ENCODE measurements at places on chromosomes 1 and 21.

DNA sequence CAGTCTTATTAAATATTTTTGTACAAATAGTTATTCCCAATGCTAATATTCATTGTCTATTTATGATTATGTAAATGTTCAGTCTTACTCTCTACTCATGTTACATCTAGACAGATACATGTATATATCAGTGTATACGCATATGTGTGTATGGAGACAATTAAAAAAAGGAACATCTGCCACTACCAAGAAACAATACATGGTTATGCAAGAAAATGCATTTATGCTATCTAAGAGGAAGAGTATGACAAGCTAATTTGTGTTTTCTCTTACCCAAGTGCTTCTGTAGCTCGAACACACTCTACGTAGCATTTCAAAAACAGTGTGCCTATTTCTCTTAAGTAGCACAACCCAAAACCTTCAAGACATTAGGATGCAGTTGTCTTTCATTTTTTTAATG lies 6.1 kb upstream of the RLF start:
- DNase-seq = no peak

- no peak for DNase-seq
Measured at GRCh38 chr1:188386666-188387065, 1557.9 kb downstream of the PLA2G4A start.

DNA sequence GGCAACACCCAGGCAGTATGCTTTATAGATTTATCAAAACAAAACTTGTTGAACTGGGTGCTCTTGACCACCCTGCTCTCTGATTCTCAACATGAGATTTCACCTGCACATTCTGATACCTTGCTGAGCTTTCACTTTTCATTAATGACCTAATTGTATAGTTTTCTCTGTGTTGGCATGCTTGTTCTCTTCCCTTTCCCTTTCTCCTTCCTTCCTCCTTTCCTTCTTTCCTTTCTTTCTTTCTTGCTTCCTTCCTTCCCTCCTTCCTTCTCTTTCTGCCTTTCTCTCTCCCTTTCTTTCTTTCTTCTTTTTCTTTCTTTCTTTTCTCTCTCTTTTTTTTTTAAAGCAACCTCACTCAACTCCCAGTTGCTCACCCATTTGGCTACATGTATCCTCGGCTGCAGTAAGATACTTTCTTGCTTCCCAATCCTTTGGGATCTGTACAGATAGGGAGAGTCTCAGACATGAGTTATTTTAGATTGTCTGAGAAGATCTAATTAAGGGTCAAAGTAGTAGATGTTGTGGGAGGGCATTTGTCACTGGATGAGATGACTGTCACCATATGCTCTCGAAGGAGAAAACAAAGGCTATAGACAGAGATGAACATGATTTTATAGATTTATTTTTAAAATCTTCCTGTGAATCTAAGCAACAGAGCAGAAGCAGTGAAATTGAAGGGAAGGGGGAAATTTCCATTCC lies 458.0 kb downstream of the USP25 start:
- no peak for DNase-seq

DNA sequence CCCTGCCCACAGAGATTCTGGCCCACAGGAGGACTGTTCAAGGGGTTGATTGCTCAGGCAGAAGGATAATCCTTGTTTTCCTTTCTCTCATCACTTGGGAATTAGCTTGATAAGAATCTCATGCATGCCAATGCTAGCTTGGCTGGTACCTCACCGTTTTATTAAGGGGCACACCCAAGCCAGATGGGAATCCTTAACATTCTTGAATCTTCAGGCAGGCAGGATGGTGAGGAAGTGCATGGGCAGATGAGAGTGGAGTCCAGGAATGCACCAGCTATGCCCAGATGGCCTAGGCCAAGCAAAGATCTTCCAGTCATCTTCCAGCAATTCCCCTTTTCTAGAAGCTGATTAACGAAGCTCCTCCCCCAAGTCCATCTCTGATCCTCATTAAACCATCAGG lies 4.1 kb upstream of the LCE7A start:
- no peak for DNase-seq

GRCh38 chr1:39282537-39283216 lies 78.2 kb downstream of the MACF1 start:
- no peak for DNase-seq

- no peak for DNase-seq
Measured at GRCh38 chr1:16915627-16915973, 6.1 kb upstream of the CROCC start.

DNA sequence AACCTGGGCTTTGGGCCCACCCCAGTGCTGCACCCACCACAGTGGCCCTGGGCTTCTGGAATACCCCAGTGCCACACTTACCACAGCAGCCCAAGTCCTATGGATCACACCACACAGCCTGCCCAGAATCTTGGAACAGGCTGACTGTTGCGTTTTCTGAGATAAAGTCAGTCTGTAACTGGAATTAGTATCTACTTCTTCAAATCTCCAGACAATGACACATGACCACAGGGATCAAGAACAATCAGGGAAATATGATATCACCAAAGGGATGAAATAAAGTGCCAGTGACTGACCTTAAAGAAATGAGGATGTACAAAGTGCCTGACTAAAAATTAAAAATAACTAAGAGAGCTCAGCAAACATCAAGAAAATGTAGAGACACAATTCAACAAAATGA lies 239.7 kb upstream of the PLD5 start:
- no peak for DNase-seq

- DNase-seq = no peak
Measured at GRCh38 chr1:26096471-26096870, 15.2 kb upstream of the PDIK1L start.

GRCh38 chr1:154193821-154194220 lies 1.9 kb upstream of the TPM3 start:
- DNase-seq = no peak

GRCh38 chr1:203124546-203125317 lies 2.8 kb upstream of the ADORA1 start:
- no peak for DNase-seq

GRCh38 chr1:3139451-3139852 lies 70.4 kb downstream of the PRDM16 start:
- DNase-seq = no peak

DNA sequence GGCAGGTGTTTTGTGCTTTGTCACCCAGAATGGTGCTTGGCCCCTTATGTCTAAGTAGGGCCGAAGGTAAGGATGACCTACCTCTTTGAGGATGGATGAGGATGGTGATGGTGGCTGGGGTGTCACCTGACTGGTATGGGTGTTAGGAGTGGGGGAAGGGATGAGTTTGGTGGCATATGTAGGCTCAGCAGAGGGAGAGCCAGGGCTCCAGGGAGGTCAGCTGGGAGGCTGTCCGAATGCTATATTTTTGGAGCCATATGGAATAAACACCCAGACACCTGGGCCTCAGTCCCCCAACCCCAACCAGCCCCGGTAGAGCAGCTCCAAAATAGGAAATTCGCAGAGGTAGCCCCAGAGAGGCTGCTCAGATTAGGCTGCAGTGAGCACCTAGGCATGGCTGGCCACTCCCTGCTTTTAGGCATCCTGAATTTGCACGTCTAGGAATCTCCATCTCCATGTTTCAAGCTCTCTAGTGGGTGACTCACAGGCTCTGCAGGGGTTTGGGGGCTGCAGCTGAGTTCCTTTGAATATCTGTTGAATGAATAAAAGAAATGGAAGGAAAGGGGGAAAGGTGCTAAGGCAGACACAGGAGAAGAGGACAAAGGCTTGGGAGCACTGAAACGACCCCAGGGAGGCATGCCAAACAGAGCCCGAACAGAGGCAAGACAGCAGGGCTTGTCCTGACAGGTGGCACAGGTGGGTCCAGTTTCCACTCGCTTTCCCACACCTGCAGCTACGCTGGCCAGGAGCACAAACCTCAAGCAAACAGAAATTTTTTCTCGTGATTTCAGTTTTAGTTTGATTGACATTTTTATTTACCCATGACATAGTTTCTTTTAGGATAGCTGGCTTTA lies 135.3 kb upstream of the EDN2 start:
- DNase-seq = no peak
